DND-41 (cell line): ENCODE measurements at places on chromosomes 5 and 9.

GRCh38 chr9:92761686-92762085 lies 2.9 kb downstream of the BICD2 start:
- DNase-seq = no peak

DNA sequence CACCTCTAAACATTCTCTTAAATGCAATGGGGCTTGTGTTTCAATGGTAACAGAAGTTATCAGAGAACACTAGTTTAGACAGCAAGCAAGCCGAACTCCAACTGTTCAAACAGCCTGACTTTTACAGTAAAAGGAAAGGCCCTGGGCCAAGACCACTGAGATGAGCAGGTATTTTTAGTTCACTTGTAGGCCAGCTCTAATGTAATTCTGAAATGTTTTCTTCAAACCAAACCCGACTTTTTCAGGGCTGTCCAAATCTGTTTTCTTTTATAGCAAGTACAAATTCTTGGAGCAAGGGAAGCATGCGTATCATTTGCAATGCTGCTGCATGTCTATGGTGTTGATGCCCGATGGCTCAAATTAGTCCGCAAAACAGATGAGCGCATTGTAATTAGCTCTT lies 192.9 kb downstream of the SLF1 start:
- no peak for DNase-seq

DNA sequence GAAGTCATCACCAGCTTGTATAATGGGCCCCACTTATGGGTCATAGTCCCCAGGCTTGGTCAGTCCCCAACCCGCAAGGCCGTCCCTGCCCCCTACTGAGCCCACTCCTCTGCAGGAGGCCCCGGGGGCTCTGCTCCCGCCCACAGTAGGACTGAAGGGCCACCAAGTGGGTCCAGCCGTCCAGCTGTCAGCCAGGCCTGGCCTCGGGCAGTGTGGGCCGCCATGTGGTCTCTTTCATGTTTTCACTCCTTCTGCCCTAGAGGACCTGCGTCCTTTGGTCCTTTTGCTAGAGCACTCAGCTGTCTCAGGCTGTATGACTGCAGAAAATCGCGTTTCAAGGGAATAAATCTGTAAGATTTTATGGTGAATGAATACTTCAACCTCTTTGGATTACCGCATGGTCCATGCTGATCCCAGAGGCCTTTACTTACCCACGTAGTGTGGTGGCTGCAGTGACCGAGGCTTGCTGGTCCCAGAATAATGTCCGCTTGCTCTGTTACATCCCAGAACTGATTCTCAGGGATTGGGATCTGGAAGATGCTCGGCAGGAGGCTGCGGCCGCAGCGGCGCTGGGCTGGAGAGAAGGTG lies 105.7 kb upstream of the FAM120A start:
- DNase-seq = no peak

DNA sequence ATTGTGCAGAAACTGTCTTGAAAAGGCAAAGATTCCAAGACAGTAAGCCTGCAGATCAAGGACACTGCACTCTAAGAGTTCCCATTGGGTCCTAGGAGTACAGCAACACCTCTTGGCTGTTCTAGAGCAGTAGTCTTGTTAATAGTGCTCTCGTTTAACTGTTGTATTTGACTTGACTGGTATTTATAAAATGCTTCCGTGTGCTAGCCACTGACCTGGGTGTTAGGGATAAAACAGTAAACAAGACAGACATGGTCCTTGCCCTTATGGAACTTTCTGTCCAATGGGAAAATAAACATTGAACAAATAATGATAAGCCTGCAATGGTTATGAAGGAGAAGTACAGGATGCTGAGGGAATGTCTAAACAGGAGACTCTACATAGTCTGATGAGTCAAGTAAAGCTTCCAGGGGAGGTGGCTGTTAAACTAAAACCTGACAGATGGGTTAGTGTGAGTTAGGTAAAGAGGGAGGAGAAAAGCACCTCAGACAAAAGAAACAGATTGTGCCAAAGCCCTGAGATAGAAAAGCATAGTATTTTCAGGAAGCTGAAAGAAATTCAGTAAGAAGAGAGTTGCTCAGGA lies 33.3 kb downstream of the TDRD7 start:
- DNase-seq = no peak
